ENCODE measurements at places on chromosomes 7 and 10. TPM values are rescaled to one million over a fixed set of nuclear protein-coding genes. Genes with fewer than 3 reads are reported as not detected.

DNA sequence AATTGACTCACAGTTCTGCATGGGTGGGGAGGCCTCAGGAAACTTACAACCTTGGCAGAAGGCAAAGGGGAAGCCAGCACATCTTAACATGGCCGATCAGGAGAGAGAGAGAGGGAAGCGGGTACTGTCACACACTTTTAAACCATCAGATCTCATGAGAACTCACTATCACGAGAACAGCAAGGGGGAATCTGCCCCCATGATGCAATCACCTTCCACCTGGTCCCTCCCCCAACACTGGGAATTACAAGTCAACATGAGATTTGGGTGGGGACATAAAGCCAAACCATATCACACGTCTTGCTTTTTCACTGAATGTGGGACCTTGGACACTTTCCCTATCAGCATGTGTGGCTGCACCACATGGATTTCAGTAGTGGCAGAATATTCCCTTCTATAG is 9.0 kb upstream of the AKR1E2 start:
- no peaks in the 10 kb centered on the region for H3K27me3 ChIP-seq
- H3K4me1 ChIP-seq, result peaks cover 7% of the 10 kb centered on the region
- no peak overlapping the region for H3K4me3 ChIP-seq
- no peak overlapping the region for H3K27ac ChIP-seq
- DNase-seq, result no peak

DNA sequence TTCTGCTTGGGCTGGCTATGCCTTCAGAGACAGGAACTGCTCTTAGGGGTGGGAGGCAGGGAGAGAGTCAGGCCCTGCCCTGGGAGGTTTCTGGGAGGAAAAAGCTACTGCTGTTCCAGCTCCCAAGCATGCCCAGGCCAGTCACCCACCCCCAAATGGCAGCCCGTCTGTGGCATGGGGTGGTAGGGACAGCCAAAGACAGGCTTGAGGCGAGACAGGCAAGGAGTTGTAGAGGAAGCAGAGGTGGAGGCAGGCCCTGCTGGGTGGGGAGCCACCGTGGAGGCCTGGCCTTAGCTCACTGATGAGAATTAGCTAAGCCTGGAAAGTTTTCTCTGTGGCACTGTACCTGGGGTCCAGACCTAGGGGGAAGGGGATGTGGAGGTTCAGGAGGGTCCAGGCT is 6.6 kb upstream of the SAMD8 start:
- H3K27me3 ChIP-seq, result no peaks in the 10 kb centered on the region
- DNase-seq, result no peak
- H3K4me1 ChIP-seq, result peaks cover 11% of the 10 kb centered on the region
- H3K36me3 ChIP-seq, result no peaks in the 10 kb centered on the region
- H3K27ac ChIP-seq, result no peak overlapping the region

DNA sequence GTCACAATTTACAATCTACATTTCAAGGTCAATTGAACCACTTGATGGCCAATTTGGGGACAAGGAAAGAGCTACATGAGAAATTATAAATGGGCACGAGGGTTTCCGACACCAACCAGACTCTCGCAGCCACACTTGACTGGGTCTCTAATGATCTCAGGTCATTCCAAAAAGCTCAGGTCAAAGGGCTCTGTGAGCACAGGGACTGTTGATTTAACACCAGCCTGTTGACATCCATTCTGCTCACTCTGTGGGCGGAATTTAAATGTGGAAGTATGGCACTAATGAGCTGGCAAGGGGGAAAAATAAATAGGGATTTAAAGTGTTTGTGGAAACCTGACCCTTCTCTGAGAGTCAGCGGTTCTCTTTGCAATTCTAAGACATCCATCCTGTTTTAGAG is 810.7 kb upstream of the AUTS2 start:
- H3K36me3 ChIP-seq, result no peaks in the 10 kb centered on the region
- H3K4me1 ChIP-seq, result no peaks in the 10 kb centered on the region
- no peak overlapping the region for H3K27ac ChIP-seq
- no peak overlapping the region for H3K4me3 ChIP-seq
- DNase-seq, result no peak
- H3K27me3 ChIP-seq, result no peaks in the 10 kb centered on the region

DNA sequence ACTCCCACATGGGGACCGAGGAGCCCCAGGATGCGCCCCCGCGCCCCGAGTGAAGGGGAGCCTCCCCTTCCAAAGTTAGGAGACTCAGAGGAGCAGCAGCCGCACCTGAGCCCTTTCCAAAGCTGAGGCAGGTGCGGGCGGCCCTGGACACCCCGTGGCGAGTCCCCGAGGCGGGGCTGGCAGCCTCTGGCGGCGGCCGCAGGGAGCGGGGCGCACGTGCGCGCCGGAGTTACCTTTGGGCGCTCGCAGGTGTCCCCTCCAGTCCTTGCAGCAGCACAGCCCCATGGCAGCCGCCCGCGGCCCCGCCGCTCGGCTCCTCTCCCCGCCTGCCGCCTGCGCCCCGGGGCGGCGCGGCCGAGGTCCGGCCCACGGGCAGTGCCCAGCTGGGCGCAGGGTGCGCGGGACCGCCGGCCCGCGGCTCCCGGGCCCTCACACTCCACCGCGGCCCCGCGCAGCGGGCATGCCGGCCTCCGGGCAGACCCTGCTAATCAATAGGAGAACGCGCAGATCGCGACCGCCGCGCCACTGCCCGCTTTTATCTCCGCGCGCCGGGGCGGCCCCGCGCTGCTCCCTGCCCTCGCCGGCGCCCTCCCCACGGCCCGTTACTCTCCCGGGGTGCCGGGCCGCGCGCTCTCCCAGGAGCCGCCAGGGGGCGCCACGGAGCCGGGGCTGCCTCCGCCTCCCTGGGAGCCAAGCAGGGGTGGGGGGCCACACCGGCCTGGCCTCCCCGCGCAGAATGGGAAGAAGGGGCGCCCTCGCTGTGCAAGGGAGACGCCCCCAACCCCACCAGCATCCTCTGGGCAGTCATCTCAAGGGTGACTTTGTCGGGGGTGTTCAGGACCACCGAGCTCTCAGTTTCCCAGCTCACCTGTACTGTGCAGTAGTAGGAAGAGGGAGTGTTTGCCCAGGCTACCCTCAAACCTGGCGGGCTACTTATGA is 80.8 kb downstream of the ARHGAP22 start:
- H3K27me3 ChIP-seq, result peaks cover 4% of the 10 kb centered on the region
- peak; percentile 68 for DNase-seq
- no peaks in the 10 kb centered on the region for H3K4me1 ChIP-seq
- no peak overlapping the region for H3K27ac ChIP-seq
- H3K36me3 ChIP-seq, result no peaks in the 10 kb centered on the region

GRCh38 chr10:22976534-22976933 is 48.7 kb downstream of the ARMC3 start:
- no peaks in the 10 kb centered on the region for H3K27me3 ChIP-seq
- H3K4me3 ChIP-seq, result no peak overlapping the region
- H3K36me3 ChIP-seq, result no peaks in the 10 kb centered on the region
- no peaks in the 10 kb centered on the region for H3K4me1 ChIP-seq
- no peak for DNase-seq
- no peak overlapping the region for H3K27ac ChIP-seq

- no peaks in the 10 kb centered on the region for H3K4me1 ChIP-seq
- no peak overlapping the region for H3K27ac ChIP-seq
- H3K27me3 ChIP-seq, result no peaks in the 10 kb centered on the region
- no peak overlapping the region for H3K4me3 ChIP-seq
Observed at GRCh38 chr7:112347088-112347487, 103.2 kb upstream of the IFRD1 start.

Gene H2BK1
- total RNA-seq, result not detected

Gene CFAP69
- total RNA-seq, result 19.2 TPM

Gene PILRA
- 3.1 TPM for total RNA-seq

Gene SLC26A3
- total RNA-seq, result not detected

Gene MYO1G
- 0.21 TPM for total RNA-seq

Gene ARHGEF5
- 1.3 TPM for total RNA-seq

Gene LRRC18
- not detected for total RNA-seq

Gene TAS2R5
- total RNA-seq, result 1.1 TPM

Gene FKBP6
- total RNA-seq, result not detected
